Activated T-helper 9 cell treated with anti-CD3 and anti-CD28 coated beads, Interleukin-2, amount 50 U/mL, for 16 hours (primary cell): ENCODE measurements at places on chromosomes 12 and 14.

DNA sequence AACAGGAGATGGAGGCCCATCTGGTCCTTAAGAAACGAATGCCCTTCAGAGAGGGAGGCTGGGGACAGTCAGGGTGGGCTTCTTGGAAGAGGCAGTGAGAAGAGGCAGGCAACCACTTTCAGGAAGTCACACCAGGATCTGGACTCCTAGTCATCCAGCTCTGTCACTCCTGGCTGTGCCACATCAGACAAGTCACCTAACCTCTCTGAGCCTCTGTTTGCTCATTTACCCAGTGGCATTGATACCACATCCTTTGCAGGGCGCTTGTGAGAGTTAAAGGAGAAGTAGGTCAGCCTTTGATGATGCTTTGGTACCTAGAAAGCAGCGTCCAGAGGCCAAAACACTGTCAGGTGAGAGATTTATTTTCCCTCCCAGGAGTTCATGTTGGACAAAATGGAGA is 11.1 kb downstream of the CCDC197 start:
- DNase-seq, result no peak

DNA sequence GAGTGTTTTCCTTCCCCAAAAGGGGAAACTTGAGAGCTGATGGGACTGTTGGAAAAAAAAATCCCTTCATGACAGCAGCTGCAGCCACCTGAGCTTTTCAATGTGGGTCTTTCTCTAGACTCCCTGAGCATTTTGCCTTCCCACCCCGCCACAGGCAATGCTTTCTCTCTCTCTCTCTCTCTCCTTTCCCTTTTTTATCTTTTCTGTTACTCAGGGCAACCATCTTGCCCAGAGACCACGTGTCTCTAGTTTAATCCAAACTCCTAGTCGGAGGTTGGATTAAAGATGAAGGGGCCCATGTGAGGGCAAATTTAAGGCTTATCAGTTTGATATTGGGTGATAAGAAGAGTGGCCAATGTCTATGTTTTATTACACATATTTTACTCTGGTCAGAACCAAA is 25.9 kb upstream of the B4GALNT1 start:
- no peak for DNase-seq

DNA sequence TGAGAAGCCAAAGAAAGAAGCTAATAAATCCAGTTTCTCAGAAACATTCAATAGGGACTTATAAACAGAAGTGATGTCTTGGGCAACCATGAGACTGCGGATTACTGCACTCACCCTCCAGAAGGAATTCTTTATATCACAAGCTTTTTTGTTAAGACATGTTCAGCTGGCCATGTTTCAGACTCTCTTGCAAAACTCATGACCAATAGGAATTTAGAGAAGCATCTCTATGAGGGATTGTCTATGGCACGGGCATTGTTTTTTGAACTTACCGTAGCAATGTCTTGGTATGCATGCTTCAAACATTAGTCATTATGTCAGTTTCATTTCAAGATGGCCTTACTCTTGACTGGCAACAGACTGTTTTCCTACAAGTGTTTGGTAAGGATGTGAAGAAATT is 15.5 kb upstream of the ZNF268 start:
- no peak for DNase-seq

GRCh38 chr14:51922624-51923023 is 62.2 kb downstream of the GNG2 start:
- DNase-seq, result no peak

DNA sequence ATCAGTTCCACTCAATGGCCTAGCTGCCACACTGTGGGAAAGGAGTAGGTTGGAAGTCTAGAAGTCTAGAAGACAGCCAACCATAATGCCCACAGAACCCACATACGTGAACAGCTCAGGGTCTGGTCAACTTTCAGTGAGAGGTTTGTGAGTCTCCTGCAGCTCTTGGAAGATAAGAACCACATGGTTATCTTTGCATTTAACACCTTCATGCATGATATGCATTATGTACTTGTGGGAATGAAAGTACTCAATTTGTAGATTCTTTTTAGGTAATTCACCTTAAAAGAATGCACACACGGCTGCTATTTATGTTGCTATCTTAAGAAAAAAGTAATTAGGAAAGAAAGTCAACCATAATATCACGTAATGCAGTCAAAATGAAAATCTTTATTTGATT is 126.7 kb downstream of the ESRRB start:
- DNase-seq, result no peak

DNA sequence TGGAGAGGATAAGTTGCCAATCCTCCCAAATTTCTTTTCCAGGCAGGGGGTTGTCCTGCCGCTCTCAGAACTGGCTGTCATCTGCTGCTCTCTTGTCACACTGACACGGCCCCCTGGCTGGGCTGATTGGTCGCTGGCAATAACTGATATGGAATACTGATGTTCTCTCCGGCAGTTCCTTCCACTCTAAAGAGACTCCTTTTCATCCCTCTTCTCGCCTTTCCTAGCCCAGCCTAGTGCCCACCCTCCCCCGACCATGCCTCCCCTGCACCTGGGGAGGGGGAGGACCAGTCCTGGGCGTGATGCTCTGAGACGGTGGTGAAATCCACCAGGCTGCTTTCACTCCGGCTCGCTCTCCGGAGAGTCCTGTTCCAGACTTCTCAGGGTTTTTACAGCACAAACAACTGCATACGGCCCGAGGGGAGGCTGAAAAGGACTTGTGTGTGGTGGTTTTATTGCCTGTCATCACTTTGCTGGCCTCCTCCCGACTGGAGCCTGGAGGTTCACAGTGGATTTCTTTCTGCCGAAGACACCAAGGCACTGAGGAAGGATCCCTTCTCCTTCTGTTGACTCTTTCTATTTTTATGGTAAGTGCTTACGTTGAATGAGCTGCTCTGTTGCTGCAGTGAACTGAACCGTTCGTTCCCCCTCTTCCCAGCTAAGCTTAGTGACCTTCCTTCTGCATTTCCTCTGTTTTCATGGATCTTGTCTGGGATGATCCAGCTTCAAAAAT is at the start of gene ANO4:
ANO4 (plus strand) TSS at position 336 of the 733 bp plus-strand sequence. CDS start 107,010 bp downstream, outside the sequence.
- DNase-seq, result no peak

GRCh38 chr12:92601176-92601575 is 101.6 kb upstream of the PLEKHG7 start:
- no peak for DNase-seq

DNA sequence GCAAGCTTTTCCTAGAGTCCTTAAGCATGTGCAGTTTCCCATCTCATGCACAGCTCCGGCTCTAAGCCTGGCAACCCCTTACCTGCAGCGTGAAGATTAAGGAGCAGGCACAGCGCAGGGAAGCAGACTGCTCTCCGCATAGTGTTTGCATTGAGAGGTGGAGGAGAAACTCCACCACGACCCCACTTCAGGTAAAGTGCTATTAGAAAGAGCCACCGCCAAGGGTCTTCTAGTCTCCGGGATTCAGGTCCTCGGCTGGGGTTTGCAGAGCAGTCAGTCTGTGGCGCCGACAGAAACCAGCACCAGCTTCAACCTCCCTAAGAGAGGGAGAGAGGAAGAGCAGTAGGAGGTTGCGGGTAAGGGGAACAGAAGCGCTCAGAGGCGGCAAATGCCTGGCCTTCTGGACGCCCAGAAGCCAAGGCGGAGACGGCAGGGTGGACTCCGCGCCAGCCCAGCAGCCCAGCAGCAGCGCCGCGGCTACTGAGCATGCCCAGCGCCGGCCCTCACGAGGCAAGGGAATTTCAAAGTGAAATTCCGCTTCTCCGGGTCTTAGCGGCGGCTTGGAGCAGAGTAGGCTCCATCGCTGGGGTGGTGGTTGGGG is at the start of gene PTPRR:
PTPRR (minus strand) TSS at position 488 of the 601 bp plus-strand sequence; CDS start at position 140, 348 bp downstream.
- DNase-seq, result no peak

GRCh38 chr12:27907766-27908165 is 64.8 kb downstream of the PTHLH start:
- DNase-seq, result no peak

DNA sequence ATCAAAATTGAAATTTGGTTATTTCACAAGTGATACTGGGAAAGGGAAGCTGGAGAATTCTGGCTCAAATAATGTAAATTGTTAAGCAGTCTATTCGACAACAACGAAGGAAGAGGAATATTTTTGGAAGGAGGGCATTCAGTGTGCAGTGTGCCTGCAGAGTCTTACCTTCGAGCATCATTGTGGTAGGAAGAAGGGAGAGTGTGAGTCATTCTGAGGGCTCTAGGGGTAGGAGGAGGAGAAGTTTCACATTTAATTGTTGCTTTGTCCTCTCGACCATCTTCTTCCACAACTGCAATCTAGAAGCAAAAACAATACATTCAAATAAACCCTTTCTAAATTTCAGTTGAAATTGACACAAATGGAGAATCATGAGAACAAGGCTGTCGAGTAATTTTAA is 263.0 kb downstream of the ACSS3 start:
- DNase-seq, result no peak

DNA sequence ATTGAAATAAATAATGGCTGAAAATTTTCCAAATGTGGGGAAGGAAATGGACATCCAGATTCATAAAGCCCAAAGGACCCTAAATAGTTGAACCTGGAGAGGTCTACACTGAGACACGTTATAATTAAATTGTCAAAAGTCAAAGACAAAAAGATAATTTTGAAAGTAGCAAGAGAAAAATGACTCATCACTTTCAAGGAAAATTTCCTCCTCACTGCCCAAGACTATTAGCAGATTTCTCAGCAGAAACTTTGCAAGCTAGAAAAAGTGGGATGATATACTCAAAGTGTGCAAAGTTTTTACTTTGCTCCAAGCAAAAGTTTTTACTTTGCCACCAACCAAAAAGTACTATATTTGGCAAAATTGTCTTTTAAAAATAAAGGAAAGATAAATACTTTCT is 15.9 kb upstream of the KRT83 start:
- no peak for DNase-seq

- DNase-seq, result no peak
These were observed 138.1 kb downstream of the GPR65 start for GRCh38 chr14:88142997-88143396.

DNA sequence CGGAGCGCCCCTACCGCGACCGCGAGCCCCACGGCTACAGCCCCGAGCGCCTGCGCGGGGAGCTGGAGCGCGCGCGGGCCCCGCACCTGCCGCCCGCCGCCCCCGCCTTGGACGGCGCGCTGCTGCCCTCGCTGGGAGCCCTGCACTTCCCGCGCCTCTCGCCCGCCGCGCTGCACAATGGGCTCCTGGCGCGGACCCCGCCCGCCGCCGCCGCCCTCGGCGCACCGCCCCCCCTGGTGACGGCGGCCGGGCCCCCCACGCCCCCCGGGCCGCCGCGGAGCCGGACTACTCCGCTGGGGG is 27.0 kb downstream of the LRCOL1 start:
- no peak for DNase-seq

DNA sequence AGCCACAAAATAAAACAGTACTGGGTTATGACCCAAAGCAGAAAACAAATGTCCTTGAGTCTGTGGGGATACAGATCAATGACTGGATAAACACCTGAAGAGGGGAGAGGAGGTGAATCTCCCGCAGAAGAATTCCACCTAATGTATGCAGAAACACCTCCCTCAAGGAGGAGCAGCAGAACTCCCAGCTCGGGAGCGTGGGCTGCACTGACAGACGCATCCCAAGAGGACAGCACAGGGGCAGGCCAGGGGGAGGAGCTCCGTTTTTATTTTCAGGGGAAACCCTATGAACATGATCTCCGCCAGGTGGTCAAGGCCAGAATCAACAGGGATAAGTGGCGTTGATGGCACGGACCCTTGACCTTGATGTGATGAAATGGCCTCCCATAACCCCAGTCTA is 41.8 kb upstream of the PPP2R5C start:
- no peak for DNase-seq

DNA sequence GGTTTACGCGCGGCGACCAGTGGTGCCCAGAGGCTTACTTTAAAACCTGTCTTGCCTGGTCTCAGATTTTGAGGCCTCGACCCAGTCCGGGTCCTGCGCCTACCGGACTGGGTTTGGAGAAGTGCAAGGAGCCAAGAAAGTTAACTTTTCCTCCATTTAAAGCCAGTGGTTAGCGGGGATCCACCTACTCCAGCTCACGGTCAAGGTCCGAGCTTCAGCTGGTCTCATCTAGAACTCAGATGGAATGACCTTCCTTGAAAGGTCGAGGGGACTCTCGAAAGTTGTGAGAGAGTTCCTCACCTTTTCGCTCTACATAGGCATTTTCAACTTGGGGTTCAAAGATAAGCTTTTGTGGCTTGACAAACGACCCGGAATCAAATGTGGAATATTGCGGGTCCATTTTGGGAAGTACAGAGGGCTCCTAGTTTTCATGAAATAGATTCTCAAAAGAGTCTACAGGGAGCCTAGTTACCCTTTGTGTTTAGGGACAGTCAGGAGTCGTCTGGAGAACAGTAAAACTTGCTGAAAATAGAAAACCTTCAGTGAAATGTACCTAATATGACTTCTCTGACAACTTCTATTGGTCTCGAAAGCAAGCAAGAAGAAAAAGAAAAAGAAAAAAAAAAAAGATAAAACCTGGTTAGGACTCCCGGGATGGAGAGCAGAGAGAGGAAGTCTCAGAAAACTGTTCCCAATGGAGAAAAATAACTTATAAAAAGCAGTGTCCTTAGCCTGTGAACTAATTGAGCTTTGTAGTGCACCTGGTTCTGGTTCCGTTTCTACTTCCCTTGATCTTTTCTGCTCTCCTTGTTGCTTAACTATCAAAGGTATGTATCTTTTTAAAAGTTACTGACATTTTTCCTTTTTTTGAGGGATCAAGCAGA is 1.4 kb downstream of the KCNMB4 start:
- no peak for DNase-seq

DNA sequence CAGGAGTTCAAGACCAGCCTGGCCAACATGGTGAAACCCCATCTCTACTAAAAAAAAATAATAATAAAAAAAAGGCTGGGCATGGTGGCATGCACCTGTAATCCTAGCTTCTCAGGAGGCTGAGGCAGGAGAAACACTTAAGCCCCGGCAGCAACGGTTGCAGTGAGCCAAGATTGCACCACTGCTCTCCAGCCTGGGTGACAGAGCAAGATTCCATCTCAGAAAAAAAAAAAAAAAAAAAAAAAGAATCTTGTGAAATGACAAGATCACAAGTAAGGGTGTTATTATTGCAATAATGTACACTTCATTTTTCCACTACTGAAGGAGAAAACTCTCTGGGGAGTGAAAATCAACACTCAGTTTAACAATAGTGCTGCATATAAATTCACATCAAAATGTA is 8.8 kb upstream of the PTGR2 start:
- no peak for DNase-seq

- DNase-seq, result no peak
These were observed 591.0 kb upstream of the ATP2B1 start for GRCh38 chr12:90299666-90300065.

DNA sequence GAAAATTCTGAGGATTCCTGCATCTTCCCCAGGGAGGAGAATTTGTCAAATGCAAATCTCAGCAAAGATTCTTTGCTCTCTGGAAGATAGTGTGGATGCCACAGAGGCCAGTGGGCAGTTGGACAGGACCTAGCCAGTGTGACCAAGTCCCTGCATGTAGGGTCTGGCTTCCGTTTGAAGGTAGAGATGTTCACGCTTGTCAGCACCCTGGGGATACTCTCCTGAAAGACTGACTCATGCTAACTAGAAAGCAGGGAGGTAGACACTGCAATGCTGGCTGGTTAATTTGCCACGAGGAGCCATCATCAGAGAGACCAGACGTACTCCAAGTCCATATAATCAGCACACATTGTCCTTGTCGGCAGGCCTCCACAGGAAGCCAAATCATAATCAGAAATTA is 130.1 kb downstream of the SAMD4A start:
- DNase-seq, result no peak

- DNase-seq, result no peak
These were observed 250.2 kb upstream of the GRIP1 start for GRCh38 chr12:66929121-66929520.

GRCh38 chr14:73630009-73630780 is 14.6 kb upstream of the DNAL1 start:
- no peak for DNase-seq
